ENCODE measurements at places on chromosomes 6 and 20.

GRCh38 chr6:126770176-126770575 lies 348.3 kb upstream of the RSPO3 start:
- no peak for DNase-seq

DNA sequence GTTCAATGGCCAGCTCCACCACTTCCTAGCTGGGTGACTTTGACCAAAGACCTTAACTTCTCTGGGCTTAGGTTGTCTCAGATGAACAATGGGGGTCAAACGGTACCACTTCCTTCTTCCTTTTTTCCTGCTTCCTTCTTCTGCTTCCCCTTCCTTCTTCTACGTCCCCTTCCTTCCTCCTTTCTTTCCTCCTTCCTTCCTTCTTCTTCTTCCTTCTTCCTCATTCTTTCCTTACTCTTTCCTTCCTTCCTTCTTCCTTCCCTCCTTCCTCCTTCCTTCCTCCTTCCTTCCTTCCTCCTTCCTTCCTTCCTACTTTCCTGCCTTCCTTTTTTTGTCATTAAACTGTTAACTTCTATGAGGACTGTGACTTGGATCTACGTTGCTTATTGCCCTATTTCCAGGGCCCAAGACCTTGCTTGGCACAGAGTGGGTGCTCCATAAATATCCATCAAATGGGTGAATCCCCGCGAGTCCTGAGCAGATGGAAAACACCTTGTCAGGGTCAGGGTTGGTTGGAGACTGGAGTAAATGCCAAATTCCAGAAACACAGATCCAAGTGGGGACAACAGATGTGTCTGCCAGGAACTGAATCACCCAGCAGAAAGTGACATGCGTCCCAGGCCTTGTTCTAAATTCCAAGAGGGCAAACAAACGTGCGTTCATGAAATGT lies 243.3 kb downstream of the PREX1 start:
- DNase-seq, result no peak

- no peak for DNase-seq
These were observed 30.4 kb downstream of the PSMB1 start for GRCh38 chr6:170522565-170523183.

DNA sequence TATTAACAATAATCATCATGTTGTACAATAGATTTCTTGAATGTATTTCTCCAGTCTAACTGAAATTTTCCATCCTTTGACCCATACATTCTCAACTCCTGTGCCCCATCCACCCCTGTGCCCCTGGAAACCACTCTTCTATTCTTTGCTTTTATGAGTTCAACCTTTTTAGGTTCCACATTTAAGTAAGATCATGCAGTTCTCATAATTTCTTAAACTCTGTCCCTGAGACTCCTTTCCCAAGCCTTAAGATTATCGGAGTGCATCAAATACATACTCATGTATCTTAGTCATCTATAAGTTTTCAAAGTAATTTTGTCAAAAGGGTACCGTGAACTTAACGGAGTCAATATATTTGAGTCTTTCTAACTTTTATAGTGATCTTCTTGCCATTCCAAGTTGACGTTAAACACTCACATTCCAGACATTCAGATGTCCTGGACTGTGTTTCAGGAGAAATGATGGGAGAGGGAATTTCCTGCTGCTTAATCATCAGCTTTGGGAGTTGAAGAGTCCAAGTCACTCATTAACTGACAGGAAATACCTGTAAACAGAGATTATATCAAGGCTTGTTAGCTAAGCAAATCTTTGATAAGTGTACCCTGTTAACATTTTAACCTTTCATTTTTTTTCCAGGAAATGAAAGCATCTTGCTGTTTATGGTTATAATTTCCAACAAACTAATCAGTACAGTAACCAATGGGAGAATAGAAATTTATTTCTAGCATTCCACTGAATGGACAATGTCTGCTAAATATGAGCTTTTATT lies 73.3 kb downstream of the ADGRG6 start:
- DNase-seq, result no peak

DNA sequence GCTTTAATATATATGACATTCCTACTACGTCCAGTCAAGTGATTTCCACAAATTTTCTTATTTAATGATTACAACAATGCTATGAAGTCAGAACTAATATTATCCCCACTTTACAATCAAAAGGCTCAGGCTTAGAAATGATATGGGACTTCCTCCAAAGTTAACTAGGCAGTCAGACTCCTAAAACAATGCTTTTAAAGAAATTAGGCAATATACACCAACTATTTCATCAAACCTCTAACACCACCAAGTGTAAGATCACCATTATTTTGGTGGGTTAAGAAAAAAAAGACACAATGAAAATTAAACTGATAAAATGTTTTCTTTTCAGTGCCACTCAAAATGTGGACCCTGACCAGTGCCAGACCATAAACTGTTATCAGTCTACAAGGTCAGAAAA lies 256.1 kb upstream of the RUNX2 start:
- DNase-seq, result no peak

GRCh38 chr6:158754738-158755137 lies 64.4 kb downstream of the EZR start:
- no peak for DNase-seq

DNA sequence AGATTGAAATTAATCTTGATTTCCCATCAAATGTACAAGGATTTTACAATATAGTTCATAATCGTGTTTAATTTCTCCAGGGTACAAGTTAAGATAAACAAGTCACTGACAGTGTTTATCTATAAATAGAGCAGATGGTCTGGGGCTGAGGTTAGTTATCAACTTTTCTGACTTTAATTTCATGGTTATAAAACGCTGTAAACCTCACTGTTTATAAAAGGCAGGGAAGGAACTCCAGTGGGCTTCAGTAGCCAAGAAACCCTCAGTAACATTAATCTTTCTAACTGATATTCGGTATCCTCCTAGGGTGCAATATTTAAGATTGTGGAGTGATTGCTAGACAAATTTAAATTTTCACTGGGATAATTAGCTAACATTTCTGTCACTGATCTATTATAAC lies 68.6 kb downstream of the GFRAL start:
- DNase-seq, result no peak

DNA sequence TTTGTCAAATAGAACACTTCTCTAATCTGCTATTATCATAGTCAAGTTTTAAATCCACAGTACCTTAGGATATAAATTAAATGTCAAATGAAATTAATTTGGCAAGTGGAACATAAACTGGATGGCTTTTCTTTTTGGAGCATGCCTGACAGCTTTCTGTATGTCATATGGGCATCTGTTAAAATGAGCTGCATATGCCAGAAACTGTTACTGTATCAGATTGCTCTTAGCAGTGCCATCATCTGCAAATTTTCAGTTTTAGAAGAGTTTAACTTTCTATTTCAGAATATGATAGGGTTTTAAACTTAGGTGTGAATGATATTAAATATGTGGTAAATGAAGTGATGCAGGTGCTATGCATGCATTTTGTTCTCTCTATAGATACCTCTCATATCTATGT lies 3.4 kb upstream of the EEF1E1 start:
- DNase-seq, result no peak

- DNase-seq, result no peak
These were observed 165.5 kb upstream of the SCGN start for GRCh38 chr6:25486550-25486949.

DNA sequence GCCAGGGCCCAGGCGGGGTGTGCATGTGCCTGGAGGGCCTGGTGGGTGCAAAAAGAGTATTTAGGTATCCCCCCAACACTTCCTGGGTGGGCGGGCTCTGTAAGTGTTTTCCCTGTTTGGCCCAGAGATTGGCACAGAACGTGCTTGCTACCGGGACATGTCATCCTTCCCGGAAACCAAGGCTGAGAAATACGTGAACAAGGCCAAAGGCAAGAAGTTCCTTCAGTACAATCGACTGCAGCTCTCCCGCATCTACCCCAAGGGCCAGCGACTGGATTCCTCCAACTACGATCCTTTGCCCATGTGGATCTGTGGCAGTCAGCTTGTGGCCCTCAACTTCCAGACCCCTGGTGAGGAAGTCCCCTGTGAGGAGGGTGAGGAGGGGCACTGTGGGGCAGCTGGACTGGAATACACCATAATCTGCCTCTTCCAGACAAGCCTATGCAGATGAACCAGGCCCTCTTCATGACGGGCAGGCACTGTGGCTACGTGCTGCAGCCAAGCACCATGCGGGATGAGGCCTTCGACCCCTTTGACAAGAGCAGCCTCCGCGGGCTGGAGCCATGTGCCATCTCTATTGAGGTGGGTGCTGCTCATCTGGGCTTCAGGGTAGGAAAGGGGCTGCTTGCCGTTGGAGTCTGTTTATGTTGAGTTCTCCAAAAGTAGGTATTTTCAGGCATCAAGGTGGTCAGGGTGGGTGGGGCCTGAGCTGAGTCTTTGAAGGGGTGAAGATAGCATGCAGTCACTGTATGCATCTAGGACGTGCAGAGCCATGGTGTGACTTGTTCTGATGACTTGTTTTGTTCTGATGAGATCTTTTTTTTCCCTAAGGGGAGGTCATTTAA lies 35.2 kb downstream of the PLCG1 start:
- no peak for DNase-seq

- DNase-seq, result no peak
These were observed 193.2 kb downstream of the ARHGAP18 start for GRCh38 chr6:129516787-129517186.

DNA sequence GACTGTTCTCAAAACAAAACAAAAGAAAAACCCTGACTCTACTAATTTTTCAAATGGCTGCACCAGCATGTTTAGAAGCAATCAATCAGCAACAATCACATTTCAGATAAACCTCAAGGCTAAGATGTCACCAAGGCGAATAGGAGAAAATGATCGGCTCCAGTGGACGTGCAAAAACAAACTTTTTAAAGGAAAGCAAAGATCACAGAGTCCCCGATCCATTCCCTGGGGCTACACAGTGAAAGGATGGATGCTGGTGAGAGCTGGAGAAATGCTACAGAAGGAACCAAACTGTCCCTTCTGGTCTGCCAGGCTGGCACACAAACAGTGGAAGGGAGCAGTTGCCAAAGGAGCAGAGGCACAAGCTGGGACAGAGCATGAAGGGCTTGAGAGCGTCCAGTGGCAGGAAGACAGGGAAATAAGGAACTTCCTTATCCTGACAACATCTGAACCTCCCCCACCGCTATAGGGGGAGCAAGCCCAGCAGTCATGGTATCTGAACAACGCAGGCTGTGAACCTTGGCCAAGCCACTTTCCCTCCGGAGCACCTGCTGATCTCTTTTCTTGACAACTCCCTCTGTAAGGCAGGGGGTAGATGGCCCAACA lies 73.7 kb upstream of the HIVEP1 start:
- no peak for DNase-seq

GRCh38 chr6:148142821-148143220 lies 199.8 kb upstream of the SASH1 start:
- DNase-seq, result no peak

GRCh38 chr6:39540454-39540853 lies 184.8 kb downstream of the KIF6 start:
- no peak for DNase-seq

- DNase-seq, result no peak
These were observed 92.4 kb downstream of the DST start for GRCh38 chr6:56550301-56550700.

DNA sequence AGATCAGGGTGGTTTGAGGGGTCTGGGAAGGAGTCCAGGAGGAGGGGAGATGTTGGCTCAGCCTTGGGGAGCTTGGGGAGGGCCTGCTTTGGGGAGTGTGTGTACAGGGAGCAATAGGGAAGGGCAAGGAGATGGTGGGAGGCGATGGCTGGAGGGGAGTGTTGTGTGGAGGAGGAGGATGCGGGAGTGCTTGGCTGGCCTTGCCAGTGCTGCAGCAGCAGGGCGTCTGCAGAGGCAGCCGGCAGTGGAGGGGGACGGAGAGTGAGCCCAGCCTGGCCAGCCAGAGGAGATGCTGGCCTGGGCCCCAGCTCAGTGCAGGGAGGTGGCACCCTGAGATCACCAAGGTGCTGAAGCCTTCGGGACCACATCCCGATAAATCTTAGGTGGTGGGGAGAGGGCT lies 3.9 kb downstream of the IP6K3 start:
- DNase-seq, result no peak

GRCh38 chr20:11870411-11870810 lies 47.3 kb upstream of the BTBD3 start:
- DNase-seq, result no peak

DNA sequence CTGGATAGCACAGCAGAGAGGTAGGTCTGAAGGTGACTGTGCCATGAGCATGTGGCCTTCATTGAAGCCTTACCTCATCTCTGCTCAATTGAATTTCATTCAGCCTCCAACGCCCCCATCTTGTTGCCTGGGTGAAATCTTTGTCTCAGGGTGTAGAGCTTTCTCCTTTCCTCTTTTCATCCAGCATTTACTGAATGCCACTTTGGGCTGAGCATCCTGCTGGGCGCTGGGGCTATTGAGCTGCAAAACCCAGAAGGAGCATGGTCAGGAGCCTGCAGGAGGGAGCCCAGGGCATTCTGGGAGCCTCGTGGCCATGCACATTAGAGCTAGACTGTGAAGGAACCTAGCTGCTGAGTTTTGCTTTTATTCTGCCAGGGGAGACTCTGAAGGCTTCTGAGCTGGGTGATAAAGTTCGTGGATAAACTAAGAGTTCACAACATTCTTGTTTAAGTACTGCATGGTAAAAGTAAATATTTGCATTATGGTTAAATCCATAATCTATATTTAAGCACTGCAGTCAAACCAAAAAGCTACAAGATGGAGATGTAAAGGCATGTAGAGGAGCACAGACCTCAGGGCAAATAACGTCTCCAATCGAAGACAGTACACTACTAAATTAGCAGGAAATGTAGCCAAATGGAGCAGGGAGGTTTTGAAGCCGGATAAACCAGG lies 13.2 kb upstream of the ASXL1 start:
- no peak for DNase-seq

DNA sequence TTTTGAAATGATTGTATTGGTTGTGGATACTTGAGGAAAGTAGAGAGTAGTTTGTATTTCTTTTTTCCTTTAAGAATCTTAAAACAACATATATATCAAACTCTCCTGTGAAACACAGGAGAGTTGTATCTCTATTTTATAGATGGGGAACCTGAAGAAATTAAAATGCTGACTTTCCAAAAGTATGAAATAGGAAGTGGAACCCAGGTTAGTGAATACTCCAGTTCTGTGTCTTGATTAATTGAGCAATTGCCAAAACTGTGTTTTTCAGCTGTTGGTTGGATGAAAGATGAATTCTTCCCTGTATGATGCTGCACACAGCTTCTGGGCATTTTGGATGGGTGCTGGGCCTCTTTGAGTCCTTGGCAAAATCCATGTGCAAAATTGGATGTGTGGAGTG lies 86.3 kb downstream of the ARID1B start:
- no peak for DNase-seq

- no peak for DNase-seq
These were observed 13.5 kb downstream of the TBC1D7 start for GRCh38 chr6:13314806-13315205.
